H54 (cell line): ENCODE measurements at places on chromosomes 1 and 21.

- no peak for DNase-seq
Observed at GRCh38 chr1:86453664-86454063, 15.1 kb upstream of the CLCA1 start.

GRCh38 chr1:225607355-225607754, 45.6 kb downstream of the ENAH start:
- no peak for DNase-seq

GRCh38 chr1:167229719-167230385, 9.2 kb downstream of the POU2F1 start:
- DNase-seq, result no peak

DNA sequence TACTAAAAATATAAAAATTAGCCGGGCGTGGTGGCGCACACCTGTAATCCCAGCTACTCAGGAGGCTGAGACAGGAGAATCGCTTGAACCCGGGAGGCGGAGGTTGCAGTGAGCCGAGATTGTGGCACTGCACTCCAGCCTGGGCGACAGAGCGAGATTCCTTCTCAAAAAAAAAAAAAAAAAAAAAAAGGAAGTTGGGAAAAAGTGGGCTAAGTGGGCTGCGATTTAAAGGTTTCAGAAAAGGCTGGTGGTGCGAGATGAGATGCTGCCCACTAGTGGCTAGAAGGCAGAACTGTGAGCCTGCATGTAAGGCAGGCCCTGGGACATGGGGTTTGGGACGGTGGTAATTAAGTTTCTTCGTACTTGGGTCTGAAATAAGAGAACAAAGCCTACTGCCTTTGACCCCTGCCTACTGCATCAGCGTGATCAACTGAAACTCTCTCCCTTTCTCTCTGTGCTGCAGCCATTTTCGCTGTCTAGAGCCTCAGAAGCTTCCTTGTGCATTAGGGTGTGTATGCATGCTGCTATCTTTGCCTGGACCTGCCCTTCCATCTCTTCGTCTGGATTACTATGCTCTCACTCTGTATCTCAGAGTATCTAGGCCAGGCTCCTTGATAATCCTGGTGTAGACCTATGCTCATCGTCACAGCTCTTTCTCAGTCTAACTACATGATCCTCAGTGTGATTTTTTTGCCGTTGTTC, 12.4 kb downstream of the FMOD start:
- DNase-seq, result peak; percentile 56

GRCh38 chr1:51170342-51170741, 65.7 kb upstream of the RNF11 start:
- DNase-seq, result no peak

DNA sequence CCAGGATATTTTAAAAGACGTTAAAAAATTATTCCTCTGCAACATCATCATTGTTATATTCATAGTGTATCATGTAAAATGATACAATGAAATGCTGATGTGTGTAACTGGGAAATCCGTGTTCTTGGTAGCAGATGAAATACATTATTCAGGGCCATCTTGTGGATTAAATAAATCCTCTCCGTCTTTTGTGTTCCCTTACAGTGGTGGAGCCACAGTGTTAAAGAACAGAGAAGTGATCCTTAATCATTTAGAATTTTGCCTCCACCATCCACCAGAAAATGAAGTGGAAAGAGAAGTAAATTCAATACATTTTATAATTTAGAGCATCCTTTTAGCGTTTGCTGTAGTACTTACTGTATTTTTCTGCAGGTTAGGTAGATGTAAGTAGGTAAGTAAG, 1.3 kb downstream of the DYRK3 start:
- DNase-seq, result no peak

GRCh38 chr1:3530926-3531818, 76.7 kb downstream of the ARHGEF16 start:
- peak; percentile 83 for DNase-seq

DNA sequence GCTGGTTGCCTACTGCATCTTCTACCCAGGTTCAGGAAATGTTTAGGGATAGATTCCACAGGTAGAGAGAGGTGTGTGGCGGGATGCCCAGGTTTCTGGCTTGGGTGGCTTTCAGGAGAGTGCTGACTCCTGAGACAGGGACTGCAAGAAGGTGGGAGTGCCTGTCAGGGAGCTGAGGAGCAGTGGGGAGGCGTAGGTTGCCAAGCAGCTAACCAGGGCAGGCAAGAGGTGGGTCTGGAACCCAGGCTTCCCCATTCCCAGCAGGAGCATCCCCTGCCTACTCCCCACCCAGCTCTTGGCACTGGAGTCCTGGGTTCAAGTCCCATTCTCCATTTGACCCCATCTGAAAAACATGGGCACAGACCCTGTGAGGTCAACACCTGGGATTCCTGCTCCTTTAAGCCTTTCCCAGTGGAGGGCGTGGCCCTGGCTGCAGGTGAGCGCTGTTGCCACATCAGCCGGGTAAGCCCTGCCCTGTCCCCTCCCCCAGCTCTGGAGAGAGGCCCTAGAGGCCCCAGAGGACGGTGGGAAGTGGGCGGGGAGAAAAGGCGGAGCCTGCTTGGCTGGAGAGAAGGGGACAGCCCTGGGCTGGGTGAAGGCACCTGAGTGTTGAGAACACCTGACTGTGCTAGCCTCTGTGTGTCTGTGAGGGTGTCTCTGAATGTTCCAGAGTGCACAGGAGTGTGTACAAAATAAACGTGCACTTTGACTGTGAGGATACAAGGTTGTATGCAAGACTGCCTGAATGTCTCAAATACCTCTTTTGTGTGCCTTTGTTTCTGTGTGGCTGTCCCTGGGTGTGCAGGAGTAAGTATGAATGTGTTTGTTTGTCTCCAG, 14.0 kb upstream of the SYNC start:
- DNase-seq, result no peak

GRCh38 chr1:40383488-40384412, 10.2 kb downstream of the SMAP2 start:
- DNase-seq, result no peak

DNA sequence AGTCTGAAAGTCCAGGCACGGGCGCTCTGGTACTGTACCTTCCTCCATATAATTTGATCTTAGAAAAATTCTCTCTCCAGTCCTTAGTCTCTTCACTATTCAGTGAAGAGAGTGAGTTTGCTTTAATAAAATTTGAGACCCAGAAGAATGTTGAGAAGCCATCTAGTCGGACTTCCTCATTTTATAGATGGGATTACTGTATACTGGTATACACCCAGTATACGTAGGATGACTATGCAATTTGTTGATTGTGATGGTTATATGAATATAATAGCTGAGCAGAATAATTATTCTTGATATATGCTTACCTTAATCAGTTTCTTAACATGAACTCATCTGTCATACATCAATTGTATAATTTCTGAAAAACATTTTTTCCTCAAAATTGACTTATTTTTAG, 328.0 kb upstream of the B3GALT2 start:
- DNase-seq, result no peak

DNA sequence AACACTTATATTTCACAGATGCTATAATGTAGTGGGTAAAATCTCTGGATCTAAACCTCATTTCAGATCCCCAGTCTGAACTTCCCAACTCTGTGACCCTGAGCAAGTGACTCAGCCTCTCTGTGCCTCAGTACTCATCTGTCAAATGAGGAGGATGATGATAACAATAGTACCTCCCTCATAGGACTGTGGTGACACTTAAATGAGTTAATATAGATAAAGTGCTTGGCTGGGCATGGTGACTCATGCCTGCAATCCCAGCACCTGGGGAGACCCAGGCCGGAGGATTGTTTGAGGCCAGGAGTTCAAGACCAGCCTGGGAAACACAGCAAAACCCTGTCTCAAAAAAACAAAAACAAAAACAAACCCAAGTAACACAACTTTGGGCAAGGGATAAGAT, 4.7 kb upstream of the ECE1 start:
- no peak for DNase-seq

- DNase-seq, result no peak
Observed at GRCh38 chr21:46352913-46353312, 29.0 kb downstream of the PCNT start.
